Right atrium auricular region (tissue), 2 donors: ENCODE measurements at places on chromosomes 2 and 18. TPM values are rescaled to one million over a fixed set of nuclear protein-coding genes. Genes with fewer than 3 reads are reported as not detected.

GRCh38 chr2:194616334-194616733 is 1040.7 kb upstream of the SLC39A10 start:
- DNase-seq = no peak

- no peak for DNase-seq
Measured at GRCh38 chr18:78293540-78293939, 686.1 kb upstream of the SALL3 start.

DNA sequence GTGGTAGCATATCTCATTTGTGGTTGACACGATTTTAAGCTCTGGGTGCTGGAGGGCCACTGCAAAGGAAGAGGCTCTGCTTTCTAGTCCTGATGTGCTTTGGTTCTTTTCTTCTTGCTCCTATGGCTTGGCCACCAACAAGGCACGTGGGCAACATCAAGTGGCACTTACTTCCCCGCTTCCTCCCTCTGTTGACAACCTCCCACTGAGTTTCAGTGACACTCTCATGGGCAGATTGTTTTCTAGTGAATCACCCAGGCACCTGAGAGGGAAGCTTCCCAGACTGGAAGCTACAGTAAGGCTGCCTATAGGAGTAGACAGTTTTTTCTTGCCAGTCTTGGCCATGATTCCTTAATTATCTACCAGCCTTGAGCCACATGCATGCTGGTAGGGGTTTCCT is 89.0 kb downstream of the NBAS start:
- DNase-seq = no peak

DNA sequence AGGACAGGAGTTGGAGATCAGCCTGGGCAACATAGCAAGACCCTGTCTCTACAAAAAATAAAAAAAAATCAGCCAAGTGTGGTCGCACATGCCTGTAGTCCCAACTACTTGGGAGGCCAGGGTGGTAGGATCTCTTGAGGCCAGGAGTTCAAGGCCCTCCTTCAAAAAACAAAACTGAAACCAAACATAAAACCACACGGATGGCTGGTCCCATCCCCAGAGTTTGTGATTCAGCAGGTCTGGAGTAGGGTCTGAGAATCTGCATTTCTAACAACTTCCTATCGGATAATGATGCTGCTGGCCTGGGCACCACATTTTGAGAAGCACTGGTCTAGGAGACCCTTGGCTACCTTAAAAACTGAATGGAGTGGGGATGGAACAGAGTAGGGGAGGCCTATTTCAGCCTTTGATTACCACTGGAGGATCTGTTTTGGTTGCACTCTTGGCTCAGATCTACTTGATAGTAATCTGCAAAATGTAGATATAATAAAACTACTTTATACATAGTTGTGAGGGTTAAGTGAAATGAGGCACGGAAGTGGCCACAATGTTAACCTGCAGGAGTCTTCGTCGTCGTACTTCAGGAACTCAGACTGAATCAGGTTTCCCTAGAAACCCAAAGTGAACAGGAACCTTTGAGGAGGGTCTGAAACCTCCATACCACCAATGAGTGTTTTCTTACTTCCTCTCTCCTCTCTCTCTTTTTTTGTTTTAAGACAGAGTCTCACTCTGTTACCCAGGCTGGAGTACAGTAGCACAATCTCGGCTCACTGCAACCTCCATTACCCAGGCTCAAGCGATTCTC is 25.5 kb upstream of the NFE2L2 start:
- DNase-seq = no peak

- DNase-seq = no peak
Measured at GRCh38 chr2:79580175-79580574, 67.3 kb downstream of the CTNNA2 start.

- no peak for DNase-seq
Measured at GRCh38 chr18:36843784-36844183, 14.9 kb downstream of the KIAA1328 start.

LYPD6 gene
- 1.2 TPM for total RNA-seq

GRCh38 chr2:227443889-227444568 is 27.9 kb upstream of the AGFG1 start:
- no peak for DNase-seq

DNA sequence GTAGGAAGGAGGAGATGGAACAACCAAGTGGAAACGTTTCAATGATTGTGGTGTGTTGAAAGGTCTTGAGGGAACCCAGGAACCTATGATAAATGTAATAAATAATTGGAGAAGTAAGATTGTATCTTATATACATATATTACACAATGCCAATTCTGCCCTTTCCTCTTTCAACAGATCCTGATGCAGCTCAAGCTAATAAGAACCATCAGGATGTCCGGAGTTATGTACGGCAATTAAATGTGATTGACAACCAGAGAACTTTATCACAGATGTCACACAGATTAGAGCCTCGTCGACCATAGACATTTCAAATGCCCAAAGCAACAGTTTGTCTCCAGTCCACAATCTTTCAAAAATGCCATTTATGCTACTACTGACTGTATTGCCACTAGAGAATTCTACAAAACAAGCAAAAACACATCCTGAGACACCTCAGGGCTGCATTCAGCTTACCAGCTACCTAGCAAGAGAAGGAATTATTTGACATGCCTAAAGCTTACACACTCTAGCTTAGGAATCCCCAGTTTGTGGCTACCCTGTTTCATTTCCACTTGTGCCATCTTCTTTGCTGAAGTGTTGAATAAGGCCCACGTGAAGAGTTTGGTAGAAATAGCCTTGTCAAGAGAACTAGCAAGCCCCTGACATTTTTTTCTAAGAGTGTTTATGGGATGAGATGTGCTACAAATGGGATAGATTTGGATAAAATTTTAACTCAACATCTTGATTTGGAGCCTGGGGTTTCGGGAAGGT is 24.0 kb upstream of the MAP3K20 start:
- DNase-seq = no peak

- DNase-seq = no peak
Measured at GRCh38 chr2:120108049-120108448, 95.2 kb downstream of the EPB41L5 start.

- DNase-seq = no peak
Measured at GRCh38 chr2:61135510-61135909, 26.5 kb upstream of the C2orf74 start.

DNA sequence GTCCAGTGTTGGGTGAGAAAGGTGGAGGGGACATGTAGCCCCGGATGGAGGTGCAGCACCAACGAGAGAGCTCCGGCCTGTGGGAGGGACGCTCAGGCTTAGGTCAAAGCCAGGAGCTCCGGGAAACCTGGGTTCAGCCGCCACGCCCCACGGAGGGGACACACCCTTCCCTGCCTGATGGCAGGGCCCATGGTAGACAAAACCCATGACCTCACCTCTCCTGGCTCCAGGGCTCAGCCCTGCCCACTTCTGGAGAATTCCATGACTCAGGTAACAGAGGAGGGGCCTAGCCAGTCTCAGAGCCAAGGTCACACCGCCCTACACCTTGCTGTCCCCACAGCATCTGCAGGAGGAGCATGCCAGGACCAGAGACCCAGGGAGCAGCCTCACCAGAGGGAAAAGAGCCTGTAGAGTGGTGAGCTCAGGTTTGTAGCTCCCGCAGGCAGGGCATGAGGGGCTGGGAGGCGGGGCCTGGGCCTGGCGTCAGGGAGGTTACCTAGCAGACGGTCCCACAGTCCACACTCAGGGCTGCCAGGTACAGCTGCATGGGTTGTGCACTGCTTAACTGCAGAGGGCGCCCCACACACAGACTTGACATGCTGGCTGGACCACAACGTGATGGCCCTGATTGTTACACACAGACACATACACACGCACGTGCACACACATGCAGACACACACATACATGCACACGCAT is 70.8 kb upstream of the SMAD7 start:
- DNase-seq = peak; percentile 62

CCDC148 gene
- total RNA-seq = 0.20 TPM

- DNase-seq = no peak
Measured at GRCh38 chr2:47295131-47295980, 107.6 kb upstream of the MSH2 start.

DNA sequence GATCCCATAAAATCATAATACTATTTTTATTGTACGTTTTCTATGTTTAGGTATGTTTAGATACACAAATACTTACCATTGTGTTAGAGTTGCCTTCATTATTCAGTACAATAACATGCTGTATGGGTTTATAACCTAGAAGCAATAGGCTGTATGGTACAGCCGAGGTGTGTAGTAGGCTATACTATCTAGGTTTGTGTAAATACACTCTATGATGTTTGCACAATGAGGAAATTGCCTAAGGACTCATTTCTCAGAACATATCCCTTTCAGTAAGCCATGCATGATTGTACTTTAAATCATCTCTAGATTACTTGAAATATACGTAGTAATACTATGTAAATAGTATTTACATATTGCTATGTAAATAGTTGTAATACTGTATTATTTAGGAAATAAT is 156.7 kb downstream of the CDCA7 start:
- no peak for DNase-seq

DNA sequence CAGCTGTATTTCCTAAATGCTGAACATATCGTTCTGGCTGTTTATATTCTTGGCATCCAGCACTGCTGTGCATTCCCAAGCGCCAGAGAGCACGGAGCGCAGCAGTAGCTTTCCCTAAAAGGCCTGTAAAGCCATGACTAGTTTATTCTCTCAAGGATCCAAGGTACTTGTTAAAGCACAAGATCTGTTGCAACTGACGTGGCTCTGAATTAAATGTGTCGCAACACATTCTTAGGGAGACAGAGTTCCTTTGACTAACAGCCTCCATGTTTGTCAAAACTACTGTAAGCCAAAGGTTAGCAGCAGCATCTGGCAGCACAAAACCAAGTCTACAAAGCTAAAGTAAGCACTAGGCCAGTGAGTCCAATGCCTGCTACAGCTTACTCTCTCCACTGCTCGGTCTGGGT is 188.6 kb upstream of the FN1 start:
- DNase-seq = peak; percentile 62

DNA sequence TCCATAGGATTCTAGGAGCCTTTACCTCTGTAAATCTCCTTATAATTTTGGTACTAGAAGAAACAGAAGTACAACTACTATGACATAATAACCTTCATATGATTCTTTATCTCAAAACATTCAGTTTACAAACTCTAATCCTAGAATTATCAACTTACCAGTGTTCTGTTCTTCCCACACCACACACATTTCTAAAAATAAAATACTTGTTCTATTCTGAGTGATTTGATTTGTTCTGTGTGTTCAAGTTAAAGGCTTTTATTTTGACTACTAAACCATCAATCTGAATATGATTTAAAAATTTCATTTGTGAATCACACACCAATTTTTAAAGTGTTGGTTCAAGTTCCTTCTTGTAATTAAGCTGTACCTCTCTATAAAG is 16.0 kb downstream of the CYTIP start:
- DNase-seq = no peak

- DNase-seq = no peak
Measured at GRCh38 chr2:64114912-64115277, 29.3 kb downstream of the PELI1 start.

LCT gene
- not detected for total RNA-seq

ADAM23 gene
- total RNA-seq = 34.6 TPM

- DNase-seq = no peak
Measured at GRCh38 chr2:44822174-44822573, 119.3 kb upstream of the SIX3 start.

GRCh38 chr2:217873371-217873770 is 129.4 kb downstream of the TNS1 start:
- no peak for DNase-seq

RAX gene
- total RNA-seq = not detected

CTLA4 gene
- not detected for total RNA-seq

COL6A3 gene
- total RNA-seq = 61.6 TPM

MSTN gene
- total RNA-seq = 0.19 TPM

FSIP2 gene
- 0.22 TPM for total RNA-seq

GRCh38 chr2:23488584-23488983 is 103.6 kb downstream of the KLHL29 start:
- no peak for DNase-seq

DNA sequence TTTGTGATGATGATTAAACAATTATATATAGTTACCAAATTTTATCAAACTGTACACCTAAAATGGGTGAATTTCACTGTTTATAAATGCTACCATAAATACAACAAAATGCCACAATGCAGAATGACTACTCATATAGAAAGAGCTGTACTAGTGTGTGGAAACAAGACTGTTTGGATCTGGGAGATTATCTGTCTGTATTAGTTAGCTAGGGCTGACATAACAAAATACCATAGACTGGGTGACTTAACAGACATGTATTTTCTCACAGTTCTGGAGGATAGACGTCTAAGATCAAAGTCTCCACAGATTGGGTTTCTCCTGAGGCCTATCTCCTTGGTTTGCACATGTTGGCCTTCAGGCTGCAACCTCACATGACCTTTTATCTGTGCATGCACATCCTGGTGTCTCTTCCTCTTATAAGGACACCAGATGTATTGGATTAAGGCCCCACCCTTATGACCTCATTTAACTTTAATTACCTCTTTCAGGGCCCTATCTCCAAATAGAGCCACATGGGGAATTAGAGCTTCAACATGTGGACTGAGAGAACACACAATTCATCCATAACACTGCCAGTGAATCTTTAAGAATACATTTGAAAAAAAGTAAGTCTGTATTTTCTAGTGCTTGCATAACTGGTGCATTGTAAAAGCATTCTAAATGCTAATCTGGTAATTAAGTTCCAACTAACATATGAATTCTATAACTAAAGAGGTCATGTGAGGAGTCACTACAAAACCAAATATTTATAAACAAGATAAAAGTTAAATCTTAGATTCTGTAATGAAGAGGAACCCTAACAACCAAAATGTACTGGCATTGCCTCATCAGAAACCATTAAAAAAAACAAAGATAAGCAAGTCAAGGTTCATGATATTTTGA is 699.6 kb downstream of the NYAP2 start:
- no peak for DNase-seq

DNA sequence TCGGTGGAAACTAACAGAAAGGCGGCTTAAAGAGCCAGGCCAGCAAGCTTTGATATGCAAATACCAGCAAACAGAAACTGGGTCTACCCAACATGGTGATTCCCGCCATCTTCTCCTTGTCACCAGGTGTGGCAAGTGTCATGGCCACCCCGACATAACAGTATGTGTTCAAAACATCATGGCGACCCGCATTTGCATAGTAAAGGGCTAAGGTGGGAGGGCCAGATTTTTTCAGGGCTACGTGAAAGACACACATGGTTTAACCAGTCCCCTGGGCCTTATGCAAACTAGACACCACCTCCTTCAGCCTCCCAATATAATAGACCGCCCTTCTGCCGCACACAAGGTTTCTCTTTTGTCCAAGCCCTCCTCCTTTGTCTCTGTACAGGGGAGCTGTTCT is 260.4 kb downstream of the METTL4 start:
- no peak for DNase-seq

DNA sequence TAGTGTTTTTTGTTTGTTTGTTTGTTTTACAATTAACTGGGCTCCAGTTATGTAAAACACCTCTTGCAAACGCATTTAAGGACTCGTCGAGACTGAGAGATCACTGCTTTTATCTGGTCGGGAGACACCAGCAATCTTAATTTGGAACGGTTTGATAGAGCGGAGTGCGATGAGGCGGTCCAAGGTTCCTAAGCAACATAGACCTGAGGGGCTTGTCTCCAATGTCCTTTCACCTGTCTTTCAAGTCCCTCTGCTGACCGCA is 729 bp upstream of the SELENOI start:
- DNase-seq = no peak

DNA sequence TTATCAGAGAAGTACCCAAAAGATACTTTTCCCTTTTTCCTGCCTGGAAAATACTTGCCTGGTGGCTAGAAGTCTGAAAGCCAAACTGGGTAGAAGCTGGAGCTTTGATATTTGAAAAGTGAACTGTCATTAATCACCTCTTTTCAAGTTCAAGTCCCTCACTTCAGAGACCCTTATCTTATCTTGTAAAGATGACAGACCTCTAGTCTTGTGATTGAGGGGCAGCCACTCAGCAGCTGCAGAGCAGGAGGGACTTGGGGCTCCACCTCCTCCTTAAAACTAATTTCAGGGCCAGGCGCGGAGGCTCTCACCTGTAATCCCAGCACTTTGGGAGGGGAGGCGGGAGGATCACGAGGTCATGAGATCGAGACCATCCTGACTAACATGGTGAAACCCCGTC is 64.2 kb upstream of the CDCA7 start:
- no peak for DNase-seq
